Stimulated activated effector memory CD8-positive, alpha-beta T cell treated with anti-CD3 and anti-CD28 coated beads, Interleukin-12 subunit alpha, Interleukin-12 subunit beta, amount 100 ng/mL, for 72 hours (primary cell): ENCODE measurements at places on chromosomes 3 and 15.

- no peak for DNase-seq
Measured at GRCh38 chr15:100199711-100200286, 142.0 kb downstream of the ADAMTS17 start.

DNA sequence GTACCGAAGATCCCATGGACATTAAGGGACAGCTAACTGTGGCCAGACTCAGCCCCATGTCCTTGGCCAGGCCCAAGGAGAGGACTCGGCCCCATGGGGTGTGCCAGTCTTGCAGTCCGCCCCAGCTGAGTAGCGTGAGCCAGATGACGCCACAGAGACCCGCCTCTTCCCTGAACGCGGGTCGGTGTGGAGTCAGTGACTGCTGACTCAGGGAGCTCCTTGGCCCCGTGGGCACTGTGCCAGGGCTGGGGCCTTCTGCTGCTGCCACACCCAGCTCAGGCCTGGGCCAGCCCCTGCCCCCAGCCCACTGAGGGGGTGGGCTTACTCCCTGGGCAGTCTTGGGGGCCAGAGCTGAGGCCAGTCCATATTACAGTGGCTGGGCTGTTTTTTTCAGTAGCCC lies 52.8 kb downstream of the PLXNA1 start:
- no peak for DNase-seq

DNA sequence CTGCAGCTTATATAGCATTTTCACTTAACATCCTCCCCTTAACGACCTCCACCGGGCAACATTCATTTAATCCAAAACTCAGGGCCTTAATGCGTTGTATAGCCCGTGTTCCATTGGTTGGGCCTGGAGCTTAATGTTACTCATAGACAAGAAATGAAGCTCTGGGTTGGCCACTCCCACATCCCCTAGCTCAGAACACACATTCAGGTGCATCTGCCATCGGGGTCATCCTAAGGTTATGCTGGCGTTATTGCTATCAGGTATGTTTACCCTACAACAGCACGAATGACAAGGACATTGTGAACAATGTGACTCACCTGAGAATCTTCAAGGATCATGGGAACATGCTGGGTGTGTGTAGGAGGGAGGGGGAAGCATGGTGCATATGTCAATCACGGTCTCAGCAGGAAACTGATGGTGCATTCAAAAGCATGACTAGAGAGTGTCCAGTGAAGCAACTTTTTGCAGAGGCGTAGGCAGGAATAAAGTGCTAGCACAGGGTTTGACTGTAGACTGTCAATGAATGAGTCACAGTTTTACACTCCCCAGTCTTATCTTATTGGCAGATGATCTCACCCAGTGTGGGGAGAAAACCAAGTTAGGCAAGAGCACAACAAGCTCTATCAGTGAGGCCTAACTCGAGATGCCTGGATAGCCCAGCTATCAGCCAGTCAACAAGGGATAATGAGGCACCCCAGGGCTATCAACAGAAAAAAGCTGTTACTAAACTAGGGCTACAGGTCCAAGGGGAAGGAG lies 402.1 kb upstream of the MCTP2 start:
- no peak for DNase-seq

DNA sequence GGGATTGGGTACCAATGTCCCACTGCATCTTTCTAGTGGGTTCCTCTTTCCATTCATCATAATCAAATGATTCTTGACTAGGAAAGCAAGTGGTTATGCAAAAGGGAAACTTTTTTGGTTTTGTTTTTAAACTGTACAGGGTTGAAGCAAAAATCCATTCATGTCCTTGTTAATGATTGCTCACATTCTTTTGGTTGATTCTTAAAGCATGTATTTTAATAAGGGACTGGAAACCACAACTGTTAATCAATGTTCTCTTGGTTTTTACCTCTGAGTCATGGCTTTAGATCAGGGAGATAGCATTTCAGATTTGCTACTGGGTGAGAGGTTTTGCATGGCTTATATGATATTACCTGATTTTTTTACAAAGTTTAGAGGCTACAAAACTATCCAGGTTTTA lies 371.7 kb upstream of the RGMA start:
- no peak for DNase-seq

- DNase-seq, result no peak
Measured at GRCh38 chr3:14726441-14726780, 51.5 kb downstream of the C3orf20 start.

DNA sequence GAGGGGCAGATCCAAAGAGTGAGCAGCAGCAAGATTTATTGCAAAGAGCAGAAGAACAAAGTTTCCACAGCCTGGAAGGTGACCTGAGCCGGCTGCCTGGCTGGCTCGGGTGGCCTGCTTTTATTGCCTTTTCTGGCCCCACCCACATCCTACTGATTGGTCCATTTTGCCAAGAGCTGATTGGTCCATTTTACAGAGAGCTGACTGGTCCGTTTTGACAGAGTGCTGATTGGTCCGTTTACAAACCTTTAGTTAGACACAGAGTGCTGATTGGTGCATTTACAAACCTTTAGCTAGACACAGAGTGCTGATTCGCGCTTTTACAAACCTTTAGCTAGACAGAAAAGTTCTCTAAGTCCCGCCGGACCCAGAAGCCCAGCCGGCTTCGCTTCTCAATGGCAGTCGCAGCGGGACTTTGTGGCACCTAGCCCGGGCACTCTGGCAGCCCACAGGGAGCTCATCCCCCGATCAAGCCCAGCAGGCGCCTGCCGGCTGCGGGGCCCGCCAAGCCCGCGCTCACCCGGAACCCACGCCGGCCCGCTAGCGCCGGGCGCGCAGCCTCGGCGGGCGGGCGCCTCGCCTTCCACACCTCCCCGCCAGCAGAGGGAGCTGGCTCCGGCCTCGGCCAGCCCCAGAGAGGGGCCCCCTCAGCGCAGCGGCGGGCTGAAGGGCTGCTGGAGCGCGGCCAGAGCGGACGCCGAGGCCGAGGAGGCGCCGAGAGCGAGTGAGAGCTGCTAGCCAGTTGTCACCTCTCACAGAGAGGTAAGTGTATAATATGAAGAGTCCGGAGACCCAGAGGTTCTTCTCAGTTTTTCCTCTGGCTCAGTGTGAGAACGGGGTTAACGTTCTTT lies 339.2 kb downstream of the CHL1 start:
- DNase-seq, result no peak

DNA sequence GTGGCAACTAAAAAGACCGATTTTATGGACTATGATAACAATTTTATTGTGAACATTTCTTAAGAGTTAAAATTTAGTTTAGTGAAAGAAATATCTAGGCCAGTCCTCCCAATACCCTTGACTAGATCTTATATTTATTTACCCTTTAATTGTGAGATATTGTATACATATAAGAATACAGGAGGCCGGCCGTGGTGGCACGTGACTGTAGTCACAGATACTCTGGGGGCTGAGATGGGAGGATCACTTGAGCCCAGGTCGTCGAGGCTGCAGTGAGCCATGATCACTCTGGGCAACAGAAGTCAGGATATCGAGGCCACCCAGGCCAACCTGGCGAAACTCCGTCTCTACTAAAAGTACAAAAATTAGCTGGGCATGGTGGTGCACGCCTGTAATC lies 756 bp upstream of the RMDN3 start:
- DNase-seq, result no peak

DNA sequence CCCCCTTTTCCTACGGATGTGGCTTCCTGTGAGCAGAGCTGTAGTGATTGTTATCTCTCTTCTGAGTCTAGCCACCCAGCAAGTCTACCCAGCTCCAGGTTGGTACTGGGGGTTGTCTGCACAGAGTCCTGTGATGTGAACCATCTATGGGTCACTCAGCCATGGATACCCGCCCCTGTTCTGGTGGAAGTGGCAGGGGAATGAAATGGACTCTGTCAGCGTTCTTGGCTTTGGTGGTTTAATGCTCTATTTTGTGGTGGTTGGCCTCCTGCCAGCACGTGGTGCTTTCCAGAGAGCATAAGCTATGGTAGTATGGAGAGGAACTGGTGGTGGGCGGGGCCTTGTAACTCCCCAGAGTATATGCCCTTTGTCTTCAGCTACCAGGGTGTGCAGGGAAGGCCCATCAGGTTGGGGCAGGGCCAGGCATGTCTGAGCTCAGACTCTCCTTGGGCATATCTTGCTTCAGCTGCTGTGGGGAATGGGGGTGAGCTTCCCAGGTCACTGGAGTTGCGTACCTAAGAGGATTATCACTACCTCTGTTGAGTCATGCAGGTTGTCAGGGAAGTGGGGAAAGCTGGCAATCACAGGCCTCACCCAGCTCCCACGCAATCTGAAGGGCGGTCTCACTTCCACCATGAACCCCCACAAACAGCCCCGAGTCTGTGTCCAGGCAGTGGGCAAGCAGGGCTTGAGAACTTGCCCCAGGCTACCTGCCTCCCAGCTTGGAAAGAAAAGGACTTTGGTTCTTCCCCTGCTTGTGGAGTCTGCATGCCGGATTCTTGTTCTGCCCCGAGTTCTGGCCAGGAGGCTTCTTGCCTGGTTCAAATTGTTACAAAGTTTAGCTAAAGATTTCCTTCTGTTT lies 9.0 kb upstream of the ADGRG7 start:
- DNase-seq, result no peak

DNA sequence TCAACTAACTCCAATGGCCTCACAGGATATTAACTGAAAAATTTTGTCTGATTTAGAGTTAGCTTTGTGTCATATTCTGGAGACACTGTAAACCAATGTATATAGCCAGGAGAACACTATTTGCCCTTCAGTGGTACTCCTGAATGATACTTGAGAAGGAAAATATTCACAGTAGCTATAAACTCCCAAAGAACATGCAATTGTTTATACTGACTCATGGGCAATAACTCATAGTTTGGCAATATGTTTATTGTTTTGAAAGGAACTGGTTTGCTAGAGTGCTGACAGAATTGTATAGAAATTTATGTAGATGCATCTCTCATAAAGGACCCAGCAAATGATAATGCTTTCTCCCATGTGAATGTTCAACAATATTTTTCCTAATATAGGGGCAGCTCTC lies 537.6 kb downstream of the PLOD2 start:
- DNase-seq, result no peak

GRCh38 chr15:34018021-34018645 lies 20.9 kb downstream of the AVEN start:
- peak; percentile 61 for DNase-seq

DNA sequence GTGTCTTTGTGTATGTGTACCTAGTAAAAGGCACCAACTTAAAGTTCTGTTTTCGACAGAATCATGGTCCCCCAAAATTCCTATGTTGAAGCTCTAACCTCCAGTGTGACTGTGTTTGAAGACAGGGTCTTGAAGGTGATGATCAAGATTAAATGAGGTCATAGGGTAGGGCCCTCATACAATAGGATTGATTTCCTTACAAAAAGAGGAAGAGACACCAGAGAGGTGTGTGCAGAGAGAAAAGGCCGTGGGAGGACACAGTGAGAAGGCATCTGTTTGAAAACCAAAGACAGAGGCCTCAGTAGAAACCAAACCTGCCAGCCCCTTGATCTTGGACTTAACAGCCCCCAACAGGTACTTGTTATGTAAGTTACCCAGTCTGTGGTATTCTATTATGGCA lies 52.0 kb upstream of the CORO2B start:
- DNase-seq, result no peak

- no peak for DNase-seq
Measured at GRCh38 chr3:17946619-17947018, 204.2 kb upstream of the TBC1D5 start.

DNA sequence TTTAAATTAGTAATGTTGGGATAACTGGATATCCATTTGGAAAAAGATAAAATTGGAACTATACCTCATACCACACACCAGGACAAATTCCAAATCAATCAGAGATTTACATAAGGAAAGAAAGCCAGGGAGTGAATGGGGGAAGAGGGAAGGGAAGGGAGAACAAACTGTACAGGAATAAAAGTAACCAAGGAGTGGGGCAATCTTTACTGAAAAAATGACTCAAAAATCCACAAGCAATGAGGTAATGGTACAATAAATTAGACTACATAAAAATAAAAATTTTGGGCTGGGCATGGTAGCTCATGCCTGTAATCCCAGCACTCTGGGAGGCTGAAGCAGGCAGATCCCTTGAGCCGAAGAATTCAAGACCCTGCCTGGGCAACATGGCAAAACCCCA lies 82.6 kb downstream of the MLH1 start:
- DNase-seq, result no peak

GRCh38 chr15:75695220-75695619 lies 17.4 kb downstream of the CSPG4 start:
- DNase-seq, result no peak

DNA sequence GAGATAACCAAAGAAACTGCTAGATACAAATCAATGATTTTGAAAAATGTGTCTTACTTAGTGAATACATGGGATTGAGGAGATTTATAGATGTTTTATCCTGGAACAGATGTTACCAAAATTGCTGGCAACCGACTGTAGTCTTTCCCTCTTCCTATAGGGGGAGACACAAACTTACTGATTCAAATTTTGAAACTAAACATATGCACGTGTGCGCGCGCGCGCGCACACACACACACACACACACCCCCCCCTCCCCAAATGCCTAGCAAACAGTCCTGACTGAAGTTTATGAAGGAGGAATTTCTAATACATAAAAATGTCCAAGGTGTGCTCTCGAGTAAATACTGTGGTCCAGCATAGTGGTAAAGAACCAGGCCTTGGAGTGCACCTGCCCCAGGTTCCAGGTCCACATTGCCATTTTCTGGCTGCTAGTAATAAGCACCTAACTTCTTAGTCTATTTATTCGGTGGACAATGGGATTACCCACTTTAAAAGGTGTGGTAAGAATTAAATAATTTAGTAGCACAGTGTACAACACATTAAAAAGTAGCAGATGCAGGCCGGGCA lies 18.5 kb upstream of the C3orf62 start:
- no peak for DNase-seq

- no peak for DNase-seq
Measured at GRCh38 chr3:160227419-160227818, 2.2 kb downstream of the C3orf80 start.

GRCh38 chr15:66839506-66840112 lies 137.6 kb downstream of the SMAD6 start:
- no peak for DNase-seq

GRCh38 chr3:194760494-194761137 lies 74.9 kb downstream of the FAM43A start:
- DNase-seq, result no peak

DNA sequence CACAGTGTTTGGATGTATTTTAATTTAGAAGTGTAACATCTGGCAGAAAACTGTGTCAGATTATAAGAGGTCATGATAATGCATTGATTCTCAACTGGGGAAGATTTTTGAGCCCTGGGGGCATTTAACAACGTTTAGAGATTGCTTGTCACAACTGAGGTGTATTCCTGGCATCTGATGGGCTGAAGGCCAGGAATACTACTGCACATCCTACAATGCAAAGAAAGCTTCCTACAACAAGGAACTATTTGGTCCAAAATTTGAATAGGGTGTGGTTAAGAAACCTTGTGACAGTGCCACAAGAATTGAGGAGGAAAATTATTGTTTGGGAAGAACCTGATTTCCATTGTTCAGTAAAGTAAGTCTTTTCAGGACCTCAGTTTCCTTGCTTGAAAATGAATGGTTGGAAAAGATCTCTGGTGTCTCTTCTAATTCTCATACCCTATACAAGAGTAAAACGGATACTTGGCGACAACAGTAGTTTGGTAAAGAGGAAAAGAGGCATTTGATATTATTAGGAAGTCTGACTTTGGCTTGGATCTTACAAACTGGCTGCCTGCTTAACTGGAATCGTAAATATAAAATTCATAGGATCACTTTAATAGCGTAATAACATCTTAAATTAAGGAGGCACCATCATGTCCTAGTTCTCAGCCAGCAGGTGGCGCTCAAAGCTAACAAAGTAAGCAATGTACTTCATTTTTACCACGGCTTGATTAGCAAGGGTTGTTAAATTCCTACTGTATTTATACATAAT lies 4.3 kb downstream of the DAZL start:
- DNase-seq, result peak; percentile 80

- no peak for DNase-seq
Measured at GRCh38 chr3:49026536-49026935, 2.7 kb downstream of the IMPDH2 start.

- DNase-seq, result no peak
Measured at GRCh38 chr15:67782691-67782991, 42.7 kb upstream of the SKOR1 start.
